Sigmoid colon (tissue), 7 donors: ENCODE measurements at places on chromosomes 5 and 9.

GRCh38 chr5:178085316-178085715 lies 28.0 kb upstream of the N4BP3 start:
- no peak for DNase-seq

DNA sequence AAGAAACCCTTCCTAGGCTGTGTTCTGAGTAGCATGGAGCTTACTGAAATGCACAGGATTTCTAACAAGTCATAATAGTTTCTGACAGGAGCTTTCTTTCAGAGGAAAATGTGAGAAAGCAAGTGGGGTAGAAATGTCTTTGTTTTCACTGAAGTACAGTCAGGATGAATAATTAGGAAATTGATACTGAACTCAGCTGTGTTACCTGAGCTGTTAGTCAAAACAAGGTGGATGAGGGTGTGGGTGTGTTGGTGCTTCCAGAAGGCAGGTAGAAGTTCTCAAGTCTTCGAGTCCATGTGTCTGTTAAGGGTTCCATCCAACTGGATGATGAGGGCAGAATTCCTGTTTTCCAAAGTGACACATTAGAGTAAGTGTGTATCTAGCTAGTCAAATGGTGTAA lies 122.4 kb downstream of the BASP1 start:
- DNase-seq: no peak

DNA sequence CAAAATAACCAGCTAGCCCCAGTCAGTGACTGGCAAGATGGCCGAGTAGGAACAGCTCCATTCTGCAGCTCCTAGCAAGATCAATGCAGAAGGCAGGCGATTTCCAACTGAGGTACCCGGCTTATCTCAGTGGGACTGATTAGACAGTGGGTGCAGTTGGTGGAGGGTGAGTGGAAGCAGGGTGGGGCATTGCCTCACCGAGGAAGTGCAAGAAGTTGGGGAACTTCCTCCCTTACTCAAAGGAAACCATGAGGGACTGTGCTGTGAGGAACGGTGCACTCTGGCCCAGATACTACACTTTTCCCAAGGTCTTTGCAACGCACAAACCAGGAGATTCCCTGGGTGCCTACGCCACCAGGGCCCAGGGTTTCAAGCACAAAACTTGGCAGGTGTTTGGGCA lies 9.6 kb upstream of the BTNL8 start:
- no peak for DNase-seq

- DNase-seq: no peak
Observed at GRCh38 chr5:35853631-35854030, 3.1 kb upstream of the IL7R start.

DNA sequence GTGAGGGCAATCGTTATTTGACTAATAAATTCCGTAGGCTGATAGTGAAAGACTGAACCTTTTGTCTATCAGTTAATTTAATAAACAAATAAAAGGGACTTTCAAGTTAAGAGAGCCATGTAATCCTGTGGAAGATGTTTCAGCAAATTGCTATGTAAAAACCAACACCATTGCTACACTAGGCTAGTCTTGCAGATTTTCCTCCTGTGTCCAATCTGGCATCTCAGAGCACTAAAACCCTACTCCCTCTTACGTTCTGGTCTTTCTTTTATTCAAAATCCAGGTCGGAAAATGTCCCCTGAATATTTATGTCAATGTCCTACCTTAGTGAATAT lies 478.8 kb upstream of the TNC start:
- no peak for DNase-seq

GRCh38 chr9:18776836-18777820 lies 255.9 kb downstream of the SAXO1 start:
- peak; percentile 64 for DNase-seq

- DNase-seq: no peak
Observed at GRCh38 chr5:90939211-90939610, 380.6 kb downstream of the ADGRV1 start.

GRCh38 chr5:169584998-169585451 lies 1.5 kb downstream of the SPDL1 start:
- DNase-seq: no peak

GRCh38 chr9:82036086-82036485 lies 47.5 kb downstream of the SPATA31D1 start:
- DNase-seq: no peak
